ENCODE measurements at places on chromosomes 13 and 19. TPM values are rescaled to one million over a fixed set of nuclear protein-coding genes. Genes with fewer than 3 reads are reported as not detected.

DNA sequence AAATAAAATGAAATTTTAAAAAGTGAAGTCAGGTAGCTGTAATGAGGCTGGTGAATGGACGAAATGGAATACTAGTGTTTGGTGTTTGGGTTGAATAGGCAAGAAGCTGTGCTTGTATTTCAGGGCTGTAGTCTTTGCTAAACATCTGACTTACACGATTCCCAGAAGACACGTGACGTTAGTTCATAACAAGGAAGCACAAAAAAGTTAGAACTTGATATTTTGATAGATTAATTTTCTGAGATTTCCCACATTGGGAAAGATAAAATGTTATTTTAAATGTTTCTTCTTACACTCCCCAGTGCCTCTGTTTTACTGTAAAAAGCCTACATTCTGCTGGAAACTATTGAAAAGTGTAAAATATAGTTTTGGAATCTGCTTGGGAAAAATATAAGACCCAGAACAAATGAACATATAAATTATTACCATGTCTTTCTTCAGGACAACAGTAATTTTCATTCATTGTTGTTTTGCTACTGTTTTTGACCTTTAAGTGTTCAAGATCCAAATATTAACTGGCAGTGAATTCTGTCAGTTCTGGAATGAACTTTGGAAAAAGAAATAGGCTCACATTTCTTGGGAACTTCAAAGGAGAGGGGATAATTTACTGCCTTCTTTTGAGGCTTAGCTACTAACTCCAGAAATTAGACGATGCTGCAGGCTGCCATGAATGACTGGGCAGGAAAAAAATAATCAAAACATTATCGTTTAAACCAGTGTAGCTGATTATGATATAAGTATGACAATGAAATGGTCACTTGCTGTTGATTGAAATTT lies 241.3 kb downstream of the SLITRK6 start:
- no peak for DNase-seq

GRCh38 chr19:44856421-44857083 lies 10.5 kb downstream of the NECTIN2 start:
- DNase-seq, result no peak

- DNase-seq, result no peak
These were observed 210.0 kb downstream of the IRS2 start for GRCh38 chr13:109576331-109576813.

DNA sequence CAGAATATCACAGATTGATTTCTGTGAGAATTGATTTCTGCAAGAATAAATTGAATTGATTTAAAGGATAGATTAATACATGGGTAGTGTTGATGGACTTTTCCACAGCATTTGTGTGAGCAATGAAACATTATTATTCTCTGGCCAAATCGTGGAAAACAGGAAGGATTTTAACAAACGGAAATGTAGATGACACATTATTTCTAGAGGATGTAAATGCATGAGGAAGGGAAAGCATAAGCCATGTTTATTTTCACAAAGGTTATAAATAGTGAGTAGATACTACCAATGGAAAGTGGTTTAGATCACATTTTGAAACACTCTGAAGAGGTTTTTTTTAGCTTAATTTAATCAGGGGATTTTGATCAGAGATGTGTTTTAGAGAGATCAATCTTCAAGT lies 1534.6 kb upstream of the MIR17HG start:
- no peak for DNase-seq

Gene SLC10A2
- total RNA-seq, result not detected

Gene LRRC63
- 0.32 TPM for total RNA-seq
